Fibroblast of skin of back (primary cell): ENCODE measurements at places on chromosomes 2 and 18.

- no peak for DNase-seq
These were observed 40.9 kb downstream of the RNF144A start for GRCh38 chr2:6957910-6958615.

DNA sequence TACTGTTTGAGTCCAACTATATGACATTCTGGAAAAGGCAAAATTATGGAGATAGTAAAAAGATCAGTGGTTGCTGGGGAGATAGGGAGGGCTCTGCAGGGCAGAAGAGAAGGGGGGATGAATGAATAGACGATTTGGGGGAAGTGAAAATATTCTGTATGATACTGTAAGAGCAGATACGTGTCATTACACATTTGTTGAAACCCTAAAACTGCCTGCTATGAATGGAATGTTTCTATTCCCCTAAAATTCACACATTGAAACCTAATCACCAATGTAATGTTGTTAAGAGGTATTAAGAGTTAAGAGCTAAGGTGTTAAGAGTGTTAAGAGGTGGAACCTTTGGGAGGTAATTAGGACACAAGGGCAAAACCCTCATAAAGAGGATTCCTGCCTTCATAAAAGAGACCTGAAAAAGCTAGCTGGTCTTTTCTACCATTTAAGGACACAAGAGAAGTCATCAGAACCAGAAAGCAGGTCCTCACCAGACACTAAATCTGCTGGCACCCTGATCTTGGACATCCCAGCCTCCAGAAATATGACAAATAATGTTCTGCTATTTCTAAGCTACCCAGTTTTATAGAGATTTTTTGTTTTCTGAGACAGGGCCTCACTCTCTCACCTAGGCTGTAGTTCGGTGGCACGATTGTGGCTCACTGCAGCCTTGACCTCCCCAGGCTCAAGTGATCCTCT is 76.2 kb downstream of the ATAD2B start:
- DNase-seq: no peak

DNA sequence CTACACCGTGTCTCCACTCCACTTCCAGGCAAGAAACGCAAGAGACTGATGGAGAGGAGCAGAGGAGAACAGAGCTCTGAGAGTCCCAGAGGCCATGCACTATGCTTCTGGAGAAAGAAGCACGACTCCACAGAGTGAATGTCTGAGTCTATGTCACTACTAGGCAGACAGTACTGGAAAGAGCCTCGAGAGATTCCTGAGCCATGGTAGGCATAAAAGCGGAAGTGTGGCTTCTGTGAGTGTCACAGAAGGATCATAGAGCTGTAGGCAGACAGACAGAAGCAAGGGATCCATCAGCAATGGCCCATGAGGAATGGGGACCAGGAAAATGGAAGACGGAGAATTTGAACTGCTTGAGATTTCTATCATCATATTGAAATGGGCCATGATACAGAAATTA is 542.6 kb downstream of the ZEB2 start:
- DNase-seq: no peak

GRCh38 chr2:224004105-224004695 is 34.9 kb downstream of the SERPINE2 start:
- no peak for DNase-seq

DNA sequence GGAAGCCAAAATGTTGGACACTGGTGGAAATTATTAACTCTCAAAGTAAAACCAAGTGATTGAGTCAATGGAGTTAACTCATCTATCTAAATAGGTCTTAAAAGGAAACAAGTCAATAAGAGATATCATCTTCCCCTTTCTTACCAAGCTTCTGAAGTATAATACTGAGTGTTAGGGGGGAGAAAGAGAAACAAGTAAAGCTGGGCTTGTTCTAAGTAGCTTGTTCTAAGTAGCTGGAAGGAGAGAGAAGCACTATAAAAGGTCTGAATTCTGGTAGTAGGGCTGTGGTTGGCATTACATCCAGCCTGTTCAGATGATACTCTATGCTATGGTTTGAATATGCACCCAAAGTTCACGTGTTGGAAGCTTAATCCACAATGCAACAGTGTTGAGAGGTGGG is 26.8 kb downstream of the YES1 start:
- no peak for DNase-seq
